ENCODE measurements at places on chromosomes 7 and 10.

DNA sequence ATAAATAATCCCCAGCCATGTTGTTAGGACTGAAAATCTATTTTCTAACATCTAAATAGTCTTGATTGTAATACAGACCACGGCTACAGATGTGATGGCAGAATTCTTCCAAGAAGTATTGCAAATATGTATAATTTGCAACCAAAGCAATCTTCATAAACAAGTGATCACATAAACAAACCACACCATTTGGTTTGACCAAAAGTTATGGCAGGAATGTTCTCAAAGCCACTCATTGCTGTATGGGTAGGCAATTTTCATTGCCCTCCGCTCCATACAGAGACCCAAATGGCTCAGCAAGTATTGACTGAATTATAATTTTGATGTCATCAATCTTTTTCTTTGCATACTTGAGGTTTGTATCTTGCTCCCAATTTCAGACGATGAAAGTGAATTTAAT is 19.0 kb upstream of the RHOBTB1 start:
- DNase-seq = no peak

DNA sequence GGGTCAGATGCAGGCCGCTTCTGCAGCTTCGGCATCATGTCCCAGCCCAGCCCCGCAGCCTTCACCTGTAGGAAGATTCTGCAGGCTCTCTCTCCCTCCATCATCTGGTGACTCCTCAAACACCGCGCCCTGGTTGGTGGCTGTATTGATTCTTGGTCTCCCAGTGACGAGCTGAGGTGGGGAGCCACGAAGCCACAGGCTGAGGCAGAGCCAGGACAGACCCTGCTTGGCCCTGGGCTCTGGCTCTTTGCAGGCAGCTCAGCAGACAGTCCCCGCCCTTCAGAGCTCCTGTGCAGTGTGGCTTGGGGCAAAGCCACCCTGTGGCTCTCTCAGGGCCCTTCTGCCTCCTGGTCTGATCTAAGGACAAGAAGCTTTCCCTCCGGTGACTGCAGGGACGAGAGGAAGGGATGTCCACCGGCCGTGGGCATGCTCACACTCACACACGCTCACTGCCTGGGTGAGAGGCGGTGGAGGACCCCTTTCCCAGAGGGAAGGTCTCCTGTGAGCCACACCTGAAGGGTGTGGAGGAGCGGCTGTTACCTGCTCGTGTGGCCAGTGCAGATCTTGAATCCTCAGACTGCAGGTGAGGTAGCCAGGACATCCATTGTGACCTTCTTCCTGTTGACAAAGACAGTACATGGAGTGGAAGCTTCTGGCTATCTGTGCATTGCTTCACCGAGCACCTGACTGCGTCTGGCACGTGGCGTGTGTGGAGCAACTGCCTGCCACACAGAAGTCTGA is 79.6 kb downstream of the INPP5A start:
- DNase-seq = peak; percentile 8

DNA sequence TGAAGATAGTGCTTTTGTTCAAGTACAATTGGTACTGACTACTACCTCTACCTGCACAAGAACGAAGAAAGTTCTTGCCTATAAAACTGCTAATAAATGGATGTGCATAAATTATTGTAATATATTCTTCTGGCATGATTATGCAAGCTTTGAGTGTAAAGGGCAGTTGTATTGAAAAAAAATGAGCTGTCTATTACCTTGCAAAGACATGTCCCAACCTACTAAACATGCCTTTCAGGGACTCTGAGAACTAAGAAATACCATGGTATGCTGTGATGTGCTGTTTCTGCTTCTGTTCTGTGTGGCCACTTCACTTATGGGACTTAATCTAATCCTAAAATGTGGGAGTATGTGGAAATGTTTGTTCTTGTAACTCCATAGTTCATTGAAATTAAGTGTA is 1083.4 kb downstream of the LRMDA start:
- no peak for DNase-seq

DNA sequence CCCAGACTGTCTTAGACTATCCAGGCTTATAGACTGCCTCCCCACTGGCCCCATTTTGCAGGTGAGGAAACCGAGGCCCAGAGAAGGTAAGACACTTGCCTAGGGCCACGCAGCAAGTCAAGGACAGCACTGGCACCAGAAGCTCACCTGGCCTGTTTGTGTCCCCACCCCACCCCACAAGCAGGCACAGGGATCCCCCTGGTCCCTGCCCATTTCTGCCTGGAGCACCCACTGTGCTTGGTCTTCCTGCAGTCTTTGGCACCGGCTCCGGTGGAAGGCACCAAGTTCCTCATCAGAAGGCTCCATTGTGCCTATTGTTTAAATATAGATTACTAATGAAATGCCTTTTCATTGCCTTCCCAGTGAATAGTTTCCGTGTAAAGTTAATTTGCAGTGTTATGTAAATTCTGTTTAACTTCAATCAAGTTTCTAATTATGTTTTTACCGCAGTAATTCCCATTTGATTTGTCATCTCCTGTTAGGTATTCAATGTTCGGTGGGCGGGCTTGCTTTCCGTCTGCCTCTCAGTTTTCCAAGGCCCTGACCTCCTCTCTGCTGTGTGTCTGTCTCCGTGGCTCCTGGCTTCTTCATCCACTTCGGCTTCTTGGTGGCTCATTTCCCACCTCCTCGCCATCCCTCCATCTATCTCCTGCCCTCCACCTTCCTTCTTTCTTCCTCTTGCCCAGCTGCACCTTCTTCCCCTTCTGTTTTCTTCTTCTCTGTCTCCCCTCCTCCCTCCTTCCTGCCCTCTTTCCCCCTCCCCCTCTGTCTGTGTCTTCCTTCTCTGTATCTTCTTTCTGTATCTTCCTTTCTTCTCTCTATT is 75.8 kb downstream of the ZMIZ1 start:
- DNase-seq = no peak

DNA sequence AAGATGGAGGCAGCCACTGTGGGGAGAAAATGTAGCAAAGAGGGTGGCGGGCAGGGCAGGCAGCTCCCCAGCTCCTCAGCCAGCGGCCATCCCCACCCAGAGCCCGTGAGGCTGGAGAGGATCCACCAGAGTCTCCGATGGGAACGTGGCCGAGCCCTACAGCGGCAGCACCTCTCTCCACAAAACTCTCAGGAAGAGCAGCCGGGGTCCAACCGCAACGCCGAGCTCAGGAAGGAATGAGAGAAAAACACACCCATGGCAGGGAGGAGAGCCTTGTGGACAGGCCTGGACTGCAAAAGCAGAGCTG is 54.0 kb upstream of the ADGRA1 start:
- DNase-seq = no peak

GRCh38 chr7:88281749-88282148 is 24.9 kb downstream of the STEAP4 start:
- DNase-seq = no peak

DNA sequence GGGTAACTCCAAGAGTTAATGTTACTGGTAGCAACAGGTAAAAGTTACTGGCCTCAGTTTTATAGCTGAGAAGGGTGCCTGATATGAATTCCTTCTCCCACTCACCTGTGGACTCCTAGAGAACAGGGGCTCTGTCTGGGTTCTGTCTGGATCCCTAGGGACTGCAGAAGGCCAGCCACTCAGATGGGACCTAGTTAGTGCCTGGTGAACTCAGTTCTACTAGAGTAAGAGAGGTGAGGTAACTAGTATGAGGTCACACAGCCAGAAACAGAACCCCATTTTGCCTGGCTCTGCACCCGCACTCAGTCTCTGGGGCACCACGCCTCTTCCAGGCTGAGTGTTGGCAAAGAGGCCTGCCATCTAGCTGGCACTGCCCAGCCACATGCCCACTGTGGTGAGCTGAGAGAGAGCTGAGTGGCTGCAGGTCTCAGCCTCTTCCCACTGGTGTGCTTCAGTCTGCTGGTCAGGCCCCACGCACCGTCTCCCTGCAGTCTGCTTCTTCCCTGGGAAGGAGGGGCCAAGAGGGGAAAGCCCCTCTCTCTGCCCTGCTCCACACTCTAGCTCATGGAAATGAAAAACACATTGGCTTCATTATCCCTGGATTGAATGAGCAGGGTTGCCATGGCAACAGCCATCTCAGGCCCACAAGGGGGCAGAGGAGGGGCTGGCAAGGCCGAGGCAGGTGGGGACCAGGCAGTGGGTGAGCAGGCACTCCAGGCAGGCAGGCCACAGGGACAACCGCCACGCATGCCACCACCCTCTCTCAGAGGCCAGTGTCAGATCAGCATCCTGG is 110.6 kb downstream of the ZMIZ1 start:
- DNase-seq = peak; percentile 48

DNA sequence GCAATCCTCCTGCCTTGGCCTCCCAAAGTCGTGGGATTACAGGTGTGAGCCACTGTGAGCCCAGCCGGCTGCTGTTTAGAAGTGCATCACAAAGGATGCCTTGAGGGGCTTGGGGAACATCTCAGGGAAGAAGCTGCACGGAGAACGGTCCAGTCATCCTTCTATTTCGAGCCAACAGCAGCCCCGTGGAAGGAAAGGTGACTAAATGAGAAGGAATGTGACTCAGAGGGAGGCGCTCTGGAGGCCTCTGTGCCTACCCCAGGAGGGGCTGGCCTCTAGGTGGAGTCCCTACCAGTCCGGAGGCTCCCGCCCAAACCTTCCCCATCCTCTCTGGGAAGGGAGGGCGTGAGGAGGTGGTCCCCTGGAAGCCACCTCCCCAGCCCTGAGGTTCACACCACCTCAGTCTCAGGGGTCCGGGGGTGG is 76.2 kb downstream of the CTBP2 start:
- no peak for DNase-seq

- DNase-seq = peak; percentile 86
Observed at GRCh38 chr10:78756604-78757343, 312.0 kb upstream of the ZMIZ1 start.

GRCh38 chr10:96072674-96073073 is 29.3 kb downstream of the CCNJ start:
- DNase-seq = no peak

- peak; percentile 80 for DNase-seq
Observed at GRCh38 chr10:104680467-104681401, 39.6 kb downstream of the SORCS3 start.

DNA sequence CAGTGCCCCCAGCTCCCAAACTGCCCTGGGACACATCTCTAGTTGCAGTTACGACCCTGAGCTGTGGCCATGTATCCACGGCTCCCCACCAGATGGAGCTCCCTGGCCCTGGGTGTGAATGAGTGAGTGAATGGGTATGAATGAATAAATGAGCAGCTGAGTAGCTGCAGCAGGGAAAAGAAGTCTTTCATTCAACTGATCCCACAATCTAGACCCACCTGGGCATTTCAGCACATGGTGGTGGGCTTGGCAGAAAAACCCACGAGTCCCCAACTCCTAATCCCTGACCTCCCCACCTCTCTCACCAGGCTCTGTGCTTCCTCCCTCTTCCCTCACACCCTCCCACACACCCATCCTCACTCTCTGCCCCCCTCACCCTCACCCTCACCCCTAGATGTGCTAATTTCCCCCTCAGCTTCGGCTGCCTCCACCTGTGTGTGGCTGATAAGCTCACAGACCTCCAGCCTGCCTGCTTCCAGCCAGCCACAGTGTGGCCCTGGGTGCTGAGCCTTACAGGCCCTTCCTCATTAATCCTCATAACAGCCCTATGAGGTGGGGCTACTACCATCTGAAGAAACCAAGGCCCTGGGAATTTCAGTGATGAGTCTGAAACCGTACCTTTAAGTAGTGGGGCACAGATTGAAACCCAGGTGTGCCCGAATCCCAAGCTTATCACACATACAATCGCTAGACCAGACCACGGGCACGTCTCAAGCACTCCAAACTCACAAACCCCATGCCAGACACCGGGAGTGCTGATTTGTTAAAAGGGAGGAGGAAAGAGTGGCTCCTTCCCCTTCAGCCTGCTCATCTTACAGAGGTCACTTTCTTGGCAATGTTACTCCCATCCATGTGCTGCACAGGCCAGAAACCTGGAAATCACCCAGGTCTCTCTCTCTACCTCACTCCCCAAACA is 2.2 kb upstream of the ATP6V1F start:
- no peak for DNase-seq

DNA sequence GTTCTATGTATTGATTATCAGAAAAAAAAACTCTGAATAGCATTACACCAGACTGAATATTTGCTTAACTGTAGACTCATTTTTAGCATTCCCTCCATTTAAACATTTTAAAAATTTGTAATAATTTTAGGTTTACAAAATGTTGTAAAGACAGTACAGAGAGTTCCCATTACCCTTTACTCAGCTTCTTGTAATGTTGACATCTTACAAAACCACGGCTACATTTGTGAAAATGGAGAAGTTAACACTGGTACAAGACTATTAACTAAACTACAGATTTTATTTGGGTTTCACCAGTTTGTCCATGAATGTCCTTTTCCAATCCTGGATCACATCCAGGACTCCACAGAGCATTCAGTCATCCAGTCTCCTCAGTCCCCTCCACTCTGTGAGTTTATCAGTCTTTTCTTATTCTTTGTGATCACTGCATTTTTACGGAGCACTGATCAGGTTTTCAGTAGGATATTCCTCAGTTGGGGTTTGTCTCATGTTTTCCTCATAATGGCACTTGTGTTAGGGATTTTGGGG is 130.0 kb upstream of the EEPD1 start:
- no peak for DNase-seq

DNA sequence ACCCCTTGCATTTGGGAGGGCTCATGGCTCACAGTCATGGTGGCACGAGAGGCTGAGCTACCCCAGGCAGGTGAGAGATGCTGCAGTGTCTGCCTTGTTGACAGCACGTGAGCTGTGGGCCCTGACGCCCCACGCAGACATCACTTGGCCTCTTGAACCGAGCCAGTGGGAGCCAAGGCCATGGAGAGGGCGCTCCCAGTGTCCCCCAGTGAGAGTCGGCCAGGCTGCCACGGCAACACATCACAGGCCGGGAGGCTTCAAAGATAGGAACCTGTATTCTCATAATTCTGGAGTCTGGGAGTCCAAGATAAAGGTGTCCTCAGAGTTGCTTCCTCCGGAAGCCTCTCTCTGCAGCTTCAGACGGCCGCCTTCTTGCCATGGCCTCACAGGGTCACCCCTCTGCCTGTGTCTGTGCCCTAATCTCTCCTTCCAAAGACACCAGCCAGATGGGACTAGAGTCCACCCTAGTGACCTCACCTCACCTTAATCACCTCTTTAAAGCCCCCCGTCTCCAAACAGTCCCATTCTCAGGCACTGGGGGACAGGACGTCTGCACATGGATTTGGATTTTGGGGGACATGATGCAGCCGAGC is 119.6 kb downstream of the KLF6 start:
- no peak for DNase-seq
